Breast epithelium (tissue), 4 donors: ENCODE measurements at places on chromosomes 3 and 15.

DNA sequence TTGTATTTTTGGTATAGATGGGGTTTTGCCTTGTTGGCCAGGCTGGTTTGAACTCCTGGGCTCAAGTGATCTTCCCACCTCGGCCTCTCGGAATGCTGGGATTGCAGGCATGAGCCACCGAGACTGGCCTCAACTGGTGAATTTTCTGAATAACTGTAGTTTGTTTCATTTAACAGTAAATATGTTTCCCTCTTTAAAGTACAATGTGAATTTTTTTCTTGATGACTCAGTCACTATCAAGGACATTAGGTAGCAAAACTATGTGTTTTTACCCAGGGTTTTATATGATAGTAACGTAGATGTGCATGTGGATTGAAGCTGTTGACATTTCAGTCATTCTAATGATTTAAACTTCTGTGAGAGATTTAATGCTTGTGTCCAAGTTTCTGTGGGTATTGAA, 40.2 kb upstream of the MAPKBP1 start:
- no peak for DNase-seq

GRCh38 chr3:191301017-191301416, 28.2 kb upstream of the CCDC50 start:
- DNase-seq: no peak

DNA sequence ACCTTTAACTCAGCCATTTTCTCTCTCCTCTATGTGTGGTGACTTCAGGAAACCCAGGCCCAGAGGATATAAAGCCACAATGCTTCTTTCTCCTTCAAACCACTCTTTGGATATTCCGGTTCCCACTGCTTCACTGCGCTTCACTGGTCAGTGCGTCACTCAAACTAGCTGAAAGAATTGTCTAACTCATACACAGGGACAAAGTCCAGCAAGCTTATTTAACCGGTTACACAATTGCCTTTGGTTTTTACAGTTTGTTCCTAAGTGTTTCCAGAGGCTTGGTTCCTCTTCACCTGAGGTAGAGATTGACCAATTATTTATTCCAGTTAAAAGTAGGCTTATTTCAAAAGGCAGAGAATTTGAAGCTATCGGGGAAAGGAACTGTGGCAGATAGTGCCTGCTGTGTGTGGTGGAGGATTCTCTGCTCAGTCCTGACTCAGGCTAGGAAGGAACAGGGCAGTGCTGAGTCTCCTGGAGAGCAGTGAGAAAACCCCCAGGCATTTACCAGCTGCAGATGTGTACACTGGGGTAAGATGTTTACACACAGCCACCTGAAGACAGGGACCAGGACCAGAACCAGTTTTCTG, at the start of gene HGD:
TSS of gene HGD (minus strand) at position 145 of the 587 bp plus-strand sequence. CDS start at position 17, 128 bp downstream.
- peak; percentile 60 for DNase-seq

DNA sequence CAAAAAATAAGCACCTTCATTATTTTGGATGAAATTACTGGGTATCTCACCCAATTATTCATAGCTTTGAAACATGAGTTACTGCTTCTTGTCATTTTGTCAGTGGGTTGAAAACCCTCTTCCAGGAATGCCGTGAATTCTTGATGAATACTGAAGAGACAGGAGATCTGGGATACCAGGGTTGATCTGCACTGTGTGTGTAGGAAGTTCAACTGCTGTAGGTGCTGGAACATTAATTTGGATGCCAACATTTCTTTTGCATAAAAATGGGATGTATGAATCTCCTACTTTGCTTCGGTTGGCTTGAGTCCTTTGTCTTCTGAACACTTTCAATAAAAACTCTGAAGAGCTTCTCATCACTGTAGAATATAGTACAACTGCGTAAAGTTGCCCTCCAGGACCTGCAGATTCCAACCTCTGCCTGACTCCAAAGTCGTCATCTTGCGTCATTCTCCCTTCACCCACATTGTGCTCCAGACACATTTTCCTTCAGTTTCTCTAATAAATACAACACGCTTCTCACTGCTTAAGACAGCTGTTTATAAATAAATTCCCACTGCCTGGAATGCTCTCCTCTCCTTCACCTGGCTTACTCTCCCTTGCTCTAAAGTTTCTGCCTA, 312.7 kb upstream of the TGFBR2 start:
- no peak for DNase-seq

- no peak for DNase-seq
Measured at GRCh38 chr3:51549311-51549710, 10.8 kb downstream of the RAD54L2 start.

DNA sequence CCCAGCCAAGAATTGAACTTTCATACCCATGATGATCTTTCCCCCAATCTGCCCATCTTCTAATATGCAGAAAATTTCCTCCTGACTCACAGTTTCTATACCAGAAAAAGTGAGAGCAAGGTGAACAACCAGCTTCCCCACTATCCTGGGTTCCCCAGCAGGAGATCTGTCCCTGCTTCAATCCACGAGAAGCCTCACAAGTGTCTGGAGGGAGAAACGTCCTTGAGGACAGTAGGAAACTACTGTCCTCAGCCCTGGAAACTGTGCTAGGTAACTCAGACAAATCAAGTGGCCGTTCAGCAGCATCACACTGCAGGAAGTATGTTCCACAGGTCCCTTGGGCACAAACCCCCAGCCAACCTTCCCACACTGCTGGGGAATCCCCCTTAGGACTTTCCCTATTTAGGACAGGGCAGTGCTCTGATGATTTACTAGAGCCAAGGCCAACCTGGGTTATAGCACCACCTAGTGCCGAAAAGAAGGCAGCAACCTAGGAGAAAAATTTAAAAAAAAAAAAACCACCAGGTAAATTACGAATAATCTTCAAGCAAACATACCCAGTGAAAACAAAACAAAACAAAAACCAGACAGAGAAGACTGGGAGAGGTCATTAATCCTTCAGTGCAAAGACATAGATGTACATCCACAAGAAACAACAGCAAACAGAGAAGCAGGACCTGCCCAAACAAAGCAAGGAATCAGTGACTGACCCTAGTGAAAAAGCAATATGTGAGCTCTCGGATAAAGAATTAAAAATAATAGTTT, 36.0 kb downstream of the MORC1 start:
- no peak for DNase-seq

DNA sequence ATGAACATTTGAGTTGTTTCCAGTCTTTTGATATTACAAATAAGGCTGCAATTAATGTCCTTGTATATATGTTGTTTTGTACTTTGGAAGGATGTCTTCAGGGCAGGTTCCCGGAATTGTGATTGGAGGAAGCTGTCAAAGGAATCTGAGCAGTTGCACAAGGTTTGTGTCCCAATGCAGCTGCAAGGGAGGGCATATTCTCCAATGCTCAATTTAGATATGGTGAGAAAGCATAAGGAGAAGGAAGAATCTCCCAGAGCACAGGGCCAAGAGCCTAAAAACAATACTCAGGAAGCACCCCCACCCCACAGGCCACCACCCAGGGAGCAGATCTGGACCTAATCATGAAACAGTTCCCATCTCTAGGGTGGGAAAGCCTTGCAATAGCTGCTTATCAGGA, 228.0 kb upstream of the LRRFIP2 start:
- no peak for DNase-seq

GRCh38 chr3:160981217-160981938, 123.8 kb downstream of the B3GALNT1 start:
- no peak for DNase-seq

DNA sequence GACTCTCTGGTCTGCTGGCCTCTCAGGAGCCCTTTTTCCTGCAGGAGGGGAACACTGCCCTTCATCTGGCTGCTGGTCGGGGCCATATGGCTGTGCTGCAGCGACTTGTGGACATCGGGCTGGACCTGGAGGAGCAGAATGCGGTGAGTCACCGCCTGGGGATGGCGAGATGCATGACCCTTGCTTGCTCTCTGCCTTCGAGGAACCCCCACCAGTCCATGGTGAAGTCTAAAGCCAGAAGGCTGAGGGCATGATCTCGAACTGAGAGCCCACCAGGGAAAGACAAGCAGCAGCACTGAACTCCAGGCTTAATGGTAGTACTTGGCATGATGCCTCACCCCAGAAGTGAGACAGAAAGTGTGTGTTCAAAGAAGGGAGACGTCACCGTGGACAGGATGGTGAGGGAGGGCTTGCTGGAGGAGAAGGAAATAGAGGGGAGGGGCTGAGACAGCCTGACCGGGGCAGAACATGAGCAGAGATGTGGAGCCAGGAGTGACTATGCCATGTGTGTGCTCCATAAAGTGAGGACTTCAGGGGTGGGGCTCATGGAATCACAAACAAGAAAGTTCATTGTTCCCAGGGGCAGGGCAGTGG, 19.2 kb downstream of the ANKDD1A start:
- DNase-seq: no peak

- no peak for DNase-seq
Measured at GRCh38 chr3:3080309-3080708, 29.9 kb downstream of the IL5RA start.
